ENCODE measurements at places on chromosomes 16 and 17.

DNA sequence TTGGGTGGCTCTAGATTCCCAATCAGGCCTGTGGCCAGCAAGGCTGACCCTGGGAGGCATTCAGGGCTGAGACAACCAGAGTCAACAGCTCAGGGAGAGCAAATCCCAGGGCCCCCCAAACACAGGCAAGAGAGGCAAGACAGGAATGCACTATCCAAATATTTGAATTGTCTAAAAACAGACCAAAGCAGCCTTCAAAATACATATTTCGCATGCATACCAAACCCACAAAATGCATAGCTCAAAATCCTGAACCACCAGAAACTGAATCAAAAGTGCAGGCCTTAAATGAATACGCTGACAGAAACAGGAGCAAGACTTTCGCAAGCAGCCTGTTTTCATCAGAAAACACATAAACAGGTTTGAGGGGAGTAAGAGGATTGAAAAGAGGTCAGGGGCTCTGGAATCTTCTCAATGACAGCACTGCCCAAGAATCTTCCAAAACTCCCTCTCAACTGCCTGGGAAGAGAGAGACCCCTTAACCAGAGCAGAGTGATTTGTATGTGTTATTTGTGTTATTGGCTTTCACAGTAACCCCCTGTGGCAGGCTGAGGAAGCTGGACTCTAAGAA, 213.6 kb upstream of the CDH5 start:
- DNase-seq = no peak

DNA sequence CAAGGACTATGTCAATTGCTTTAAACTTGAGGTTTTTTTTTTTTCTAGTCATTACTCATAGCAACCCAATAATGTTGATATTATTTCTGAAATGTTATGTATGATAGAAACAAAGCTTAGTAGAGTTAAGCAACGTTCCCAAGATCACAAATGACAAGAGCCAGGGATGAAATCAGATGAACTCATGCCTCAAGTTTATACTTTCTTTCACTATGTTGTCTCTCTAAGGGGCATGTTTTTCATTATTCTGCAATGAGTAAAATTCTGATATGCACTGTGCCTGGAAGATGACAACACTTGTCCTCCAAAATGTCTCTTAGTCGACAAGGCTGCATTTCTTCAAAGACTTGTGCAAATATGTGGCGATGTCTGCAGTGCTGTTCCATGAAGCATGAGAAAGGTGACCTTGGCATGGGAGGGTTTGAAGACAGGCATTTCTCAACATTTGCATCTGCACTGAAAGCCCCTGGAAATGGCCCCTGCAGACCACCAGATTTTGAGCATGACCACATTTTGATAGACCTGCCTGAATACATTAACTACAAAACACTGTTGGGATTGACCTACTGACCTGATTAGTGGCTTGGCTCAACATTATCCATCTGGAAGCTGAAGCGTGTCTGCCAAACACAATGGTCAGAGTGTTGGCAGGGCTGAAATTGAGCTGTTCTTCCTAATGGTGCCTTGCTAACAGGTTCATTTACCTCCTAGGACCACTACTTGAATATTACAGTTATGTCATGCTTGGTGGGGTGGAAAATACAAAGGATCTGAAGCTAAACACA, 1027.5 kb downstream of the CDH11 start:
- DNase-seq = peak; percentile 21

- no peak for DNase-seq
Observed at GRCh38 chr17:50440172-50440837, 14.3 kb downstream of the ACSF2 start.

DNA sequence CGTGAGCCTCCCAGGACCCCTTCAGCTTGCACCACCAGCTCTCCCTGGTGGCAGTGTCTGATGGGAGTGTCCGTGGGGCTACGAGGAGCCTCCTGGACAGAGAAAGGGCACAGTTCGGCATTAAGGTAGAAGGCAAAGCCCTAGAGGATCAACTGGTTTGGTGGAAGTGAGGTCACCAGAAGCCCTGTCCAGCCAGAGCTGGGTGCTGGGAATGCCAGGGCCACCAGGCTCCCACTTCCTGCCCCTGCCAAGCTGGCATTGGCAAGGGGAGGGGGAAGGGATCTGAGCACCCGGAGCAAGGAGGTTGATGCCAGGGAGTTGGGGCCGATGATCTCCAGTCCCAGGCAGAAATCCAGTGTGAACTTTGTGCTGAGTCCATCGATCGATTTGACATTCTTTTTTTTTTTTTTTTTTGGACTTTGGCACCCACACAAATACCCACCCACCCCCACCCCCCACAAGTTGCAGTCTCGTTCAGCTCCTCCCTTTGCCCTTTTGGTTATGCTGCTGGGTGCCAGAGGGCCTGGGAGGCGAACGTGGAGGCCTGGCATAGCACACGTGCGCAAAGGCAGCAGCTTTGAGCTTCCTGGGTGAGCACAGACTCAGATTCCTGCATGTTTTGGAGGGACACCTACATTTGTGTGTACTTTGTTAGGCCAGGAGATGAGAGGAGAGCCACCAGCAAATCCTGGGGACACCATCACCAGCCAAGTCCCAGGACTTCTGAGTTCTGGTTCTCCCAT, 2.1 kb downstream of the NHERF1 start:
- no peak for DNase-seq

DNA sequence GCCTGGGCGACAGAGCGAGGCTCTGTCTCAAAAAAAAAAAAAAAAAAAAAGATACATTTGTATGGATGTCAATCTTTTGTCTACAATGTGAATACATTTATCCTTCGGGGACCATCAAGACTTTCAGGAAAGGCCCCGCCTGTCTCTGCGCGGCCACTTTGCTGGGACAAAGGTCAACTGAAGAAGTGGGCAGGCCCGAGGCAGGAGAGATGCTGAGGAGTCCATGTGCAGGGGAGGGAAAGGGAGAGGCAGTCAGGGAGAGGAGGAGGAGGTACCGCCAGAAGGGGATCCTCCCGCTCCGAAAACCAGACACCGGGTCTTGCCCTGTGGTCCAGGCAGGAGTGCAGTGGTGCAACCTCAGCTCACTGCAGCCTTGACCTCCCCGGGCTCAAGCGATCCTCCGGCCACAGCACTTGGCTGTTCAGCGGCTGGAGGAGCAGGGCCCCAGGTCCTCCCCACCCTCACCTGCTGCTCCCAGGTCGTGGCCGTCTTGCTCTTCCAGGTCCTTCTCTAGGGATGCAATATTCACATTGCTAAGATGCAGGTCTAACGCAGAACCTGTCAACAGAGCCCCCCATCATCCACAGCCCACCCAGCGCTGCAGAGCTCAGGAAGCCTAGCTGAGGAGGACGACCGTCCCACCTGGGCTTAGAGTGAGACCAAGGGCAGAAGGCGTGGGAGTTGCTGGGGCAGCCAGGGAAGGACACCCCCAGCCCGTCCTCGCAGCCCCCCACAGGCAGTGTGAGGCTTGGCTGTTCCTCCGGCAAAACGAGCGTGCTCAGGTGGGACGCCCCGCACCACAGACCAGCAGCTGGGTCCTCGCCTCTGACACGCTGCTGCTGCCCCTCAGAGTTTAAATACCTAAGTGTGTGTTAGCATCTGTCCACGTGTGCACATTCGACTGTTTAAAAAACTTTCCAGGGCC, 19.6 kb downstream of the GNPTG start:
- no peak for DNase-seq

- no peak for DNase-seq
Observed at GRCh38 chr17:9432934-9433421, 142.6 kb downstream of the STX8 start.

- no peak for DNase-seq
Observed at GRCh38 chr17:66520999-66521398, 218.6 kb downstream of the PRKCA start.

DNA sequence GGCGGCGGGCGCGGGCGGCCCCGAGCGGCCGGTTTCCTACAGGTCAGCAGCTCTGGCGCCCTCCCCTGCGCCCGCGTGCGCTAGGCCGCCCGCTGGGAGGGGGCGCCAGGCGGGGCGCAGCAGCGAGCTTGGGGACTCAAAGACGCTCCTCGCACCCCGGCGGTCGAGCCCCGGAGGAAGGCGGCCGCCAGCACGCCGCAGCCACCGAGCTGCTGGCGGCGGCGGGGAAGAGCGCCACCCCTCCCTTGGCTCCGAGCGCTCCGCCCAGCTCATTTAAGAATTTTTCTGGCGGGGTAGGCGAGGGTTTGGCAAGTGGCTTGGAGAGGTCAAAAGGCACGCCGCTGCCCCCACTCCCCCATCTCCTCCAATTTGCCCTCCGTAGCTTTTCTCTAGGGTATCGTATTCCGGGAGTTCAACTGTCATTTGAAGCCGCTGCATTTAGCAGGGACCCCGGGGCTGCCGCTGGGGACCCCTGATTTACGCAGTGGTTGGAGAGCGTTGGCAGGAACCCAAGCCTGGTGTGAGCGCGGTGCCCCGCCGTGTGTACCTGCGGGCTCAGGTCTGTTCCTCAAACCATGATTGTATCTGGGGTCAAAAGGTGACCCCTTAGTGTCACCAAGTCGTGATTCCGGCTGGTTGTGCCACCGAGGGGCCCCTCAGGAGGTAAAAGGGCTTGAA, 59.5 kb upstream of the GSE1 start:
- peak; percentile 85 for DNase-seq

DNA sequence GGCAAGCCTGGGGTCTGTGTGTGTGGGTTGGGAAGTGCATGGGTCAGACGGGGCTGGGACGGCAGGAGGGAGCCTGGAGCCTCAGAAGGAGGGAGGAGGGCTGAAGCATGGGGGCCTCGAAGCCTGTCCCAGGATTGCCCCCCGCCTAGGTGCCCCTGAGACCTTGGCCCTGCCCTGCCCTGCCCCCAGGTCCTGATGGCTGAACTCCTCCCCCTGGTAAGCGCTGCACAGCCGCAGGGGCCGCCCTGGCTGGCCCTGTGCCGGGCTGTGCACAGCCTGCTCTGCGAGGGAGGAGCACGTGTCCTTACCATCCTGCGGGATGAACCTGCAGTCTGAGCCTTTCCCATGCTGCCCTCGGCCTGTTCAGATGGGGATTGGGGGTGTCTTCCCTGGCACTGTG, 4.4 kb downstream of the TEDC2 start:
- no peak for DNase-seq

- no peak for DNase-seq
Observed at GRCh38 chr17:77378318-77379064, 237.7 kb downstream of the SEC14L1 start.

- DNase-seq = peak; percentile 49
Observed at GRCh38 chr16:78606545-78606944, 507.1 kb downstream of the WWOX start.

DNA sequence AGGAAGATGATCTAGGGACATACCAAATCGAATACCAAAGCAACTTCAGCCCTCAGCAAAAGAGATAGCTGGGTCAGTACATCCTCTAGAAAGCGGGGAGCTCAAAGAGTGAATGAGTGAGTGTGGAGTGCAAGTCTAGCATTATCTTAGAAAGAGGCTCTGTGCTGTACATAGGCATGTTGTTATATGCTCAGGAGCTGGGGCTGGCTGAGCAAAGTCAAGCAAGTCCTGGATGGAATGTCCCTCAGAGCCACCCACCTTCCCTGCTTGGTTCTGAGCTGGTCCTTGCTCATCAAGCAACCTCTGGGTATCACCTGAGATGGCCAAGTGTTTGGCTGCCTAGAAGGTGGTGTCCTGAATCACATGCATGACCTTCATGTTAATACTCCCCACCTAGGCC, 4.9 kb upstream of the KLHL11 start:
- no peak for DNase-seq

DNA sequence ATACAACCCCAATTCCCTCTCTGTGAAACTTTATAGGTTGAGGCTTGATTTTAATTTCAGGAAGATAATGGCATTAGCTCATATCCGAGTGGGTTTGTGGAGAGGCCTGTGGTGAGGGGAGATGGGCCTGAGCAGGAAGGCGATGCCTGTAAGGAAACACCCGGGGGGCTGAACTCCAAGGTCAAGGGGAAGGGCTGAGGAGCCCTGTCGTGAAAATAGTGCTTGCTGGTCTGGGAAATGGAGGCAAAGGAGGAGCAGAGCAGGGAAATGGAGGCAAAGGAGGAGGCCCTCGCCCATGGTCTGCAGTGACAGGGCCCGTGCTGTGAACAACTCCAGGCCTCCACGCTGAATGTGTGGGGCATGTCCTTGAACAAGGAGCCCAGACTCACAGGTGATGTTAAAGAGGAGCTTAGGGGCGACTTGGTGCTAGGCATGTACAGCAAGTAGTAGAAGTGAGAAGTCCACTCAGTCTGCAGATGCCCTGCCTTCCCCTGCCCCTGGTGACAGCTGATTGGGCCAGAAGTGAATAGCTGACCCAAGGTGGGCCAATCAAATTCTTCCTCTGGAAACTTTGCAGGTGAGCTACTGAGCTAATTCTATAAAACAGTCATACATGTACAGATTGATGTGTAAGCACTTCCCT, 38.1 kb downstream of the MRPS23 start:
- no peak for DNase-seq

GRCh38 chr17:42227849-42228700, 33.8 kb upstream of the GHDC start:
- DNase-seq = no peak

DNA sequence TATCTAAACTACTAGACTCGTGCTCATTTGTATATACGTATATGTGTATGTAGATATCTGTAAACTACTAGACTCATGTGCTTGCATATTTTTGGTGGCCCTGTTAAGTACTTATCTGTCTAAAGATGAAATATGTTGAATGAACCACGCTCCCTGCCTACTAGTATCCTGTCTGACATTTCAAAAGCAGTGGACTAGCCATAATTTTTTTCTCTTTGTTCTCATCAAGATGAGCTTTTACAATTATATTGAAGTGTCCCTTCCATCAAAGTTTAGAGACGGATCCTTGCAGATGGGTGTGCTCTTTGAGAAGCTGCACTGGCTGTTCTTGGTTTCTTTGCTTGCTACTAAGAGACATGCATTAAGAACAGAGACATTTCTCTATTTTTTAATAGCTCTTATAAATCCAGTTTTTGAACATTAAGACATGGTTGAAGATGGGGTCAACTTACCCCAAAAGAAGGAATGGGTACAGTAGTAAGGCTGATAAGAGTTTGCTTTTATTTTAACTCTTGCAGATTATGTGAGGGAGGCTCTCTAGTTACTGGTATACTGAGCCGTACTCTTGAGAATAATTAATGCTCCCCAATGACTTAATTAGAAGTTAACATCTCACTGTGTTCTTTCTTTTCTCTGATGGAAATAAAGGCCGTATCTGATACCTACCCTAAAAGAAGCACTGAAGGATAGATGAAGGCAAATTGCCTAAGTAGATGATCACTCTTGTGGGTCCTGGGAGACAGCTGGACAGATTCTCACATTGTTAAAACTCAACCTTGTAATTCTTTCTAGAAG, 3.4 kb downstream of the CNTNAP4 start:
- no peak for DNase-seq

DNA sequence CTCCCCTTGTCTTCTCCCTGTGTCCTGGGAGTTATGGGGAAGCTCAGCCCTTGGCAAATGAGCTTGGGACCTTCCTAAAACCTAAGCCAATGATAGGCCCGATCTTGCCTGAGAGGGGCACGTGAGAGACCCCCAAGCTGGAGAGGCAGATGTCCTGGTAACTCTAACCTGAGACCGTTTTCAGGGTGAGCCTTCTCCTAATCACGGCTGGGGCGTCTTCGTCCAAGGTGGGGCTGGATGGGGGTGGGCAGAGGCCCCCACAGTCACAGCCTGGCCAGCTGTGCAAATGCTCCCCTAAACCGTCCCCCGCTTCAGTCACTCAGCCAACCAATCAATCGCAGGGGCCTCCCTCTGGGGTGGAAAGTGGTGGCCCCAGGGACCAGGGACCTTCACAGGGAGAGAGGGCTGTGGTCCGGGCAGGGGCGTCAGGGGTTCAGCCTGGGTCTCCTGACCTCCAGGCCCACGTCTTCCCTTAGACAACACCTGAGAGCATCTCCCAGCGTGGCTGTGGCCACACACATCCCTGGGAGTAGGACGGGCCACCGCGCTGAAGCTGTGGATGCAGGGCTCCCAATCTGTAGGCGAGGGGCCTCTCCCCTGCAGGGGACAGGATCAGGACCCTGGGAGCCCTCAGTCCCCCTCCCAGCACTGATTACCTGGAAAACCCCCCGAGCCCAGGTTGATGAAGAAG, 30.6 kb downstream of the ACTG1 start:
- no peak for DNase-seq

GRCh38 chr16:13205352-13205751, 304.0 kb downstream of the SHISA9 start:
- DNase-seq = no peak

Measured in neuronal stem cell (in vitro differentiated cells).